ENCODE measurements at places on chromosomes 6 and 20. TPM values are rescaled to one million over a fixed set of nuclear protein-coding genes. Genes with fewer than 3 reads are reported as not detected.

- H3K27ac ChIP-seq = no peak overlapping the region
- H3K36me3 ChIP-seq = no peaks in the 10 kb centered on the region
- DNase-seq = no peak
- no peaks in the 10 kb centered on the region for H3K27me3 ChIP-seq
Measured at GRCh38 chr6:29680416-29680815, 536 bp downstream of the ZFP57 start.

DNA sequence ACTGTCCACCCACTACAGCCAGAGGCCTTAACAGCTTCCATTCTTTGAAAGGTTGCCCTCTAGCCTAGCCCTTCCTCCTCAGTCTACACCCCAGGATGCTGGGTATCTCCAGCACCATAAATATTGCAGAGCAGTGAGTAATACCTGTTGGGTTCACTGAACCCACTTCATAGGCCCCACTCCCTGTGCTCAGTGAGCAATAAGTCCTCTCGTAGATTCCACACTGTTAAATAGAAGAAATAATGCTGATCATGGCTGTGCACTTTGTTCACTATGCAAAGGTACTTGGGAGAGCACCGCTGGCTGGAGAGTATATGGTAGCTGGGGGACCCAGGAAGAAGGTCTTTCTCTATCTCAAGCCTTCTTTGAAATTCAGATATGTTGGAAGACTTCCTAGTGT is 87.3 kb downstream of the RSPH3 start:
- H3K4me3 ChIP-seq = no peak overlapping the region
- no peaks in the 10 kb centered on the region for H3K27me3 ChIP-seq
- no peak overlapping the region for H3K27ac ChIP-seq
- H3K36me3 ChIP-seq = no peaks in the 10 kb centered on the region

- no peaks in the 10 kb centered on the region for H3K36me3 ChIP-seq
- H3K27me3 ChIP-seq = no peaks in the 10 kb centered on the region
- DNase-seq = peak; percentile 67
- no peak overlapping the region for H3K27ac ChIP-seq
- no peak overlapping the region for H3K4me3 ChIP-seq
Measured at GRCh38 chr20:63734946-63735858, 1.3 kb upstream of the LIME1 start.

- H3K27me3 ChIP-seq = no peaks in the 10 kb centered on the region
- no peak for DNase-seq
- no peaks in the 10 kb centered on the region for H3K36me3 ChIP-seq
- no peak overlapping the region for H3K4me3 ChIP-seq
Measured at GRCh38 chr6:123022975-123023374, 26.9 kb downstream of the CLVS2 start.

GRCh38 chr6:26055719-26056582 is 31.3 kb upstream of the HFE start:
- H3K4me1 ChIP-seq = no peaks in the 10 kb centered on the region
- DNase-seq = peak; percentile 95
- H3K36me3 ChIP-seq = no peaks in the 10 kb centered on the region
- H3K27me3 ChIP-seq = peaks cover 2% of the 10 kb centered on the region
- peak overlapping the region; percentile 97 for H3K4me3 ChIP-seq

DNA sequence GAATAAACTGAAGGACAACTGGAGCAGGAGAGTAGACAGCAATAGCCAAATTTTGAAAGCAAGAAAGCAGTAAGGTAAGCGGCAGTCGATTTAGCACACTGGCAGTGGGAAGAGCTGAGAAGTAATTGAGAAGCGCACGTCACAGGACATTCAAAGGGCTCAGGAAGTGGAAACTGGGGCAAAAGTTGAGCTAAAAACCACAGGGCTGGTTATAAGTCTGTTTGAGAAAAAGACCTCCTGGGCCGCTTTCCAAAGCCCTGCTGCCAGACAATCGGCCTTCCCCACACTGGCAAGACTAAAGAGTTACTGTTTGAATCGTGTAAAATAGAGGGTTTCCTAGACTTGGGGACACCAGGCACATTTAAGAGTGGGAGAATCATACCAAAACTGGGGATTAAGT is 161.4 kb downstream of the DNAH8 start:
- DNase-seq = peak; percentile 50
- no peak overlapping the region for H3K4me3 ChIP-seq
- no peak overlapping the region for H3K27ac ChIP-seq
- no peaks in the 10 kb centered on the region for H3K4me1 ChIP-seq

- no peak for DNase-seq
- no peak overlapping the region for H3K4me3 ChIP-seq
- no peaks in the 10 kb centered on the region for H3K36me3 ChIP-seq
- H3K27ac ChIP-seq = no peak overlapping the region
- no peaks in the 10 kb centered on the region for H3K27me3 ChIP-seq
Measured at GRCh38 chr6:149237464-149237863, 80.0 kb upstream of the TAB2 start.

The MTG2 gene
- total RNA-seq = 24.6 TPM

The BPIFA1 gene
- not detected for total RNA-seq

The DACT2 gene
- 0.48 TPM for total RNA-seq

The CRIP3 gene
- 0.65 TPM for total RNA-seq

The PLN gene
- 232 TPM for total RNA-seq

The ENPP4 gene
- 27.0 TPM for total RNA-seq
